ENCODE measurements at places on chromosomes 1 and 21.

GRCh38 chr1:153567621-153568366 lies 2.1 kb upstream of the S100A2 start:
- DNase-seq: no peak

DNA sequence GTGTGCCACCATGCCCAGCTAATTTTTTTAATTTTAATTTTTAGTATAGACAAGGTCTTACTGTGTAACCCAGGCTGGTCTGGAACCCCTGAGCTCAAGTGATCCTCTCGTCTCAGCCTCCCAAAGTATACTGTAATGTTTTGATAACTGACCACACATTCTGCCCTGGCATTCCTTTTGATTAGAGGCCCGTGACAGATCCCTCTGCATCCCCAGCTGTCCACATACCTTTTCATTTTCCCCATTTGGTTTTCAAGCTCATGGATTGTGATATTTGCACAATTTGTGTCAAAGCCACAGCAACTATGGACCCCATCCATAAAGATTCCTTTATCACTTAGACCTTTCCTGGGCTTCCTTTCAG lies 116.8 kb upstream of the ATP1A1 start:
- no peak for DNase-seq

- DNase-seq: no peak
These were observed 752.1 kb downstream of the NCAM2 start for GRCh38 chr21:21750124-21750825.

GRCh38 chr1:222009105-222009730 lies 267.3 kb upstream of the DUSP10 start:
- no peak for DNase-seq

DNA sequence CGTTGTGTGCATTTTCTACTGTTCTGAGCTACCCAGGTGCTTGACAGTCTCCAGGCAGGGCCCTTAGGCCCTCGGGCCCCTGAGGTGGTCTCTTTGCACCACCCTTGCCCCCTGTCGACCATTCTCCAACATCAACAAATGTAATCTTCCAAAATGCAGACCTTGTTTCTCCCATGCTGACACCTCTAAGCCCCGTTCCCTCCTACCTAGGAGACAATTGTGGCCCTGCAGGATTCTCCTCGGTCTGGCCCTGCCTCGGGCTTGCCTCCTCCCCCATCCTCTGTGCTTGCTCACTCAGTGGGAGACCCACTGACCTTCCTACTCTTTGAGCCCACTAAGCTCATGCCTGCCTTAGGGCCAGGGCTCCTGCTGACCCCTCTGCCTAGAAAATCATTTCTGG lies 104.2 kb upstream of the TARDBP start:
- no peak for DNase-seq

- no peak for DNase-seq
These were observed 1.7 kb downstream of the CFAP410 start for GRCh38 chr21:44337449-44337848.

DNA sequence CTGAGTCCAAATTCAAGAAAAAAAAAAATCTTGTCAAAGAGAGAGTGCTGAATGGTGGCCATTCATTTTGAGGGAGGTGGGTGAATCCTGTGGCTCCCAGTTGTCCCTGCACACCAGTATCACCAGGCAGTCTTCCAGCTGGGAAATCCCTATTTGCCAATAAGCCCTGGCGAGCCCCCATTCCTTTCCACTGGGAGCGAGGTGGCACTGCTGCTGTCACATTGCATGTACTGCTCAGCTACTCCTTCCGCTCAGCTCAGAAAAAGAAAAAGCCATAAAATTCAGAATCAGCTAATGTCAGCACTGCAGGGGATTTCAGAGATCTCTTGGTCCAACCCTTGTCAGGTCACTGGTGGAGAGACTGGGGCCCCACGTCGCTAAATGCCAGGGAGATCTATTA lies 298.5 kb downstream of the OMA1 start:
- no peak for DNase-seq

DNA sequence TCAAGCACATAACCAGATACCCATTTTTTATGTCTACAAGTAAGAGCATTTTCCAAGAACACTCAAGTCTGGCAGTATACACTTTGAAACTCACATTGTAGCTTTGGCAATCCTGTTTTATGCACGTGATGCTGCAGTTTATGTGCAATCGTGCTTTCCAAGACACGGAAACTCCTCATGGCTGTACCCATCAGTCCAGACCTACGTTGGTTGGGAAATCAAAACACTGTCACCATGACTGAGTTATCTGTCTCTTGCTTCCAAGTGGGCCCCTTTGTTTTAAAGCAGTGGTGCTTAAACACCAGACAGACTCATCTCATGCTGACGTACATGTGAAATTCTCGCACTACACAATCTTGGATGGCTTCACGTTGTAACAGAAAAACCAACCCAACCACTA lies 192.8 kb downstream of the LTN1 start:
- no peak for DNase-seq

DNA sequence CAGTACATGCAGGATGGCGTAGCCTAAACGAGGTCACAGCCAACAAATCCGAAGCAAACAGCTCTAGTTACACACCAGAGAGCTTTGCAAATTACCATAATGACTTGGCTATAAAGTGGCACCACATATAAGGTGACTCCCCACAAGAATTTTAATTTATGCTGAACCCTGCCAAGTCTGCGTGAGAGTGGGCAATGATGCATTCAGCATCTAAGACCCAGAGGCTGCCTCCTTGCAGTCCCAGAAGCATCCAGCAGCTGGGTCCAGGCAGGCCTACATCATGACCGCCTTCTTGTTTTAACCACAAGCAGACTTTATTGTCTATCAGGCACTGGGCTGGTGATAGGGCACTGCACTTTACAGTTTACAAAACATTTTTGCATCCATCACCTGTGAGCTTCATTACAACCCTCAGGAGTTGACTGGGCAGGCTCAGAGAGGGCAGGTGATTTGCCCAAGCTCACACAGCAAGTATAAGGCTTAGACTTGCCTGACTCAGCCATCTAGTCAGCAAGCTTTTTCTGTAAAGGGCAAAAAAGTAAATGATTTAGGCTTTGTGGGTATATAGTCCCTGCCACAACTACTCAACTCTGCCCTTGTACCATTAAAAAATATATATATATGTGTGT lies 134.6 kb downstream of the GLIS1 start:
- DNase-seq: no peak

DNA sequence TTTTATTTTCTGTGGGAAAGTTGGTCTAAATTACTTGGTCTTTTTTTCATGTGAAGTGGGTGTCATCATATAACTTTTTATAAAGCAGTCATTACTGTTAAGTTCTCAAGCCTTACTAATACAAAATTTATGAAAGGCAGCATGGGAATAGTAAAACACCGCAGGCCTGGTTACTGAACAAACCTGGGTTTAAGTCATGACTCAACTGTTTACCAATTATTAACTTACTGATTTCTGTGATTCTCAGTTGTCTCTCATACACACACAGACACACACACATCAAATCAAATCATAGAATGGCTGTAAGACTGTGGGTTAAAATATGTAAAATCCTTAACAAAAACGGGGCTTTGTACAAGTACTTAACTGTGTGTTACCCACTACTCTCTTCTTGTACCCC lies 14.6 kb downstream of the MAEL start:
- DNase-seq: no peak

DNA sequence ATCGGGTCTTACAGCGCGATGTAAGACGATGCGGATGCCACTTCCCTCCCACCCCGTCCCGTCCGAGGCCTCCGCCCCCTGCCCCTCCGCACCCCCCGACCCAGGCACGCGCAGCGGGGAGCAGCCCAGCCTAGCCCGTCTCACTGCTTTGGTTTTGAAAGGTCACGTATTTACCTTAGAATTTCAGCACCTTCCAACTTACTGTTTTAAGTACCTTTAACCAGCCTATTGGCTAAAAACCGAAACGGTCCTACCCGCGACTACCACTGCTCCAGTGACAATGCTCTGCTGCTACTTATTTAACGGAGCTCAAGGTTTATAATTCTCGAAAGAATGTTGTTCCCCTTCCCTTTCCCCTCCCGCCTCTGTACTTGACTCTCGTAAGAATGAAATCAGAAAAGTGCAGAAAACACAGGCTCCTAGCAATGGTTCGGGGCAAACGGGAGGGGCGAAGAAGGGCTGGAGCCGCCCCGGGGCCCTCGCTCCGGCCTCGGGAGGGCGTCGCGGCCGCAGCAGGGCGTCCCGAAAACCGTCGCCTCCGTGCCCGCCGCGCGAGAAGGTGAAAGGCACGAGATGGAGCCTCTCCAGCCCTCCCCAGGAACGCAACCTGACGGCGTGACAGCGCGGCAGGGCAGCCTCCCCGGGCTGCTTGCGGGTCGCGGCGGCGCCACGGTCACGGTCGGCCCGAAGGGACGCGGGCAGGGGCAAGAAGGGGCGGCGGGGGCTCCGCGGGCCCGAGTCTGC lies 667 bp downstream of the TMEM50B start:
- DNase-seq: peak; percentile 25

- DNase-seq: no peak
These were observed 6.4 kb downstream of the DMRTA2 start for GRCh38 chr1:50416553-50417453.

GRCh38 chr1:146016891-146017290 lies 4.6 kb downstream of the HJV start:
- no peak for DNase-seq

DNA sequence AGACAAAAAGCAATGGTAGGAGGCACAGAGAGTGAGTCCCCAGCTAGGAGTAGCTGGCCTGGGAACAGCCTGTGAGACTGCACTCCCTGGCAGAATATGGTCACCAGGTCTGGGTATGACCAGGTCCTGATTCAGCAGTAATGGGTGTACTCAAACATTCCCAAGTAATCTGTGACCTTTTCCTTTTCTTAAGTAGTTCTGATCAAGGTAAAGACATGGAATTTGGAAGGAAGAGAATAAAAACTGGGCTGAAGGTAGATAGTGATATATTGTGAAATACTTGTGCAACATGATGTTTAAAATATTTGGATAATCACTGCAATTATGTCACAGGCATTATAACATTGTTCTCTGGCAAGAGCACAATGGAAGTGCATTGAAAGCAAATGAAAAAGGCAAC lies 147.2 kb upstream of the DPYD start:
- no peak for DNase-seq

GRCh38 chr1:55337801-55338447 lies 122.8 kb upstream of the USP24 start:
- DNase-seq: no peak

GRCh38 chr1:192801451-192801850 lies 7.4 kb upstream of the RGS2 start:
- no peak for DNase-seq

DNA sequence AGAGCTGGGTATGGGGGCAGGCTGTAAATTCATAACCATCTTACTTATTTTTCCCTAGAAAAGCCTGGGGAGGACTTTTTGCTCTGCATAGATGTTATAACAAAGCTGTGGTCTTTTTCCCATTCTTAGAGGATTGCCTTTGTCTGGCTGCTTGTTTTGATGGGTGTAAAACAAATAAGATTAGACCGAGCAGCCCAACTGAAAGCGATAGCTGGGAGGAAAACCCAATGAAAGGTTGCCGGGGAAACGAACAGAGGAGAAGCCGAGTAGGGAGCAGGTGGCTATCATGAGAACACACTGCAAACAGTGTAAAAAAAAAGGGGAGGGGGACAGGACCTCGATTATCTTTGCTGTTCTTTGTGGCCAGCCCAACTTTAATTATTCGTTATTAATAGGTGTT lies 1.9 kb downstream of the ELAVL4 start:
- no peak for DNase-seq

DNA sequence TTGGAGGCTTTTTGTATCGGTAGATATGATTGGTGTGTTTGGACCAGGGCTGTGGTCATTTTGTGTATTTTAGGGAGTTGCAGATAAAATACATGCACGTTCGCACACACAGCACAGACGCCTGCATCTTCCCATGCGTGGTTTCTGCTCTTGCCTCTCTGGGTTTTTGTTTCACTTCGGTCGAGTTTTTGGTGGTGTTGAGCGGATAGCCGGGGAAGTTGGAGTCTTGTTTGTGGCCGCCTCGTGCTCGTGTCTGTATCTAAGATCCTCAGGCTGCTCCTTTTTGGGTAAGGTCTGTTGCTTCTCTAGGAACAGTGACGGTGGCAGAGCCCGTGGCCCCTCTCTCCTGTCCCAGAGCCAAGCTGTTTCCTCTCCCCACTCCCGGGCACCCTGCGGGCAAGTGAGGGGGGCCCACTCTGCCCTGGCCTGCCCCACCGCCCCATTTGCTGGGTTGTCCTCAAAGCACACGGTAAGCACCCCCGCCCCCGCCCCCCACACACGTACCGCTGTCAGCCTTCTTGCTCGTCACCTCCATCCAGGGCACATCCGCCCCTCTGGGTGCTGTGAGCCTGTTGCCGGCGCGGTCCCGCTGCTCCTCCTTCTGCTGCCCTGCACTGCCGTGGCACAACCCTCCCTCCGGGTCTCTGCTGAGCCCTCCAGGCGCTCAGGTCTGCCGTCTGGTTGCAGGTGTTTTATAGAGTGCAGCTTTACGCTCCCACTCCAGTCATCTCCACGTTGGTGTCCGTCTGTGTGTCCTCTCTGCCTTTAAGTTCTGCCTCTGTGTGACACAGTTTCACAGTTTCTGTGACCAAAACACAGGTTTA lies 51.9 kb downstream of the AGPAT3 start:
- no peak for DNase-seq

- DNase-seq: no peak
These were observed 15.5 kb downstream of the CNIH3 start for GRCh38 chr1:224631462-224632115.

DNA sequence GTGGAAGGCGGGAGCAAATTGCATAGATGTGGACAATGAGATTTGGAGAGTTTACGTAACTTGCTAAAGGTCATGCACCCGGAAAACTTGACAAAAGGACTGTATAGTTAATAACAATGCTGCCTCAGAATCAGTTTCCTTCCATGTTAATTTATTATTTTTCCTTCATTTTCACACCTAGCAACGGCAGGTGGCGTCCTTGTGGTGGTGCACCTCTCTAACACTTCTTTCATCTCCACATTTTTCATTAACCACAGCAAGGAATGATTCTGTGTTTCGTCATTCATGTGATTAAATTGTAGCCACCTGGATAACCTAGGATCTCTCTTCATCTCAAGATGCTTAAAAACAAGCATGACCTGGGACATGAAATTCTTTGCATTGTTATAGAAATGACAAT lies 2133.0 kb downstream of the NCAM2 start:
- no peak for DNase-seq

GRCh38 chr1:194043984-194044755 lies 857.8 kb upstream of the B3GALT2 start:
- DNase-seq: no peak

- no peak for DNase-seq
These were observed 3.8 kb upstream of the LRRC8C start for GRCh38 chr1:89629146-89629545.

GRCh38 chr1:29730623-29731022 lies 494.3 kb downstream of the PTPRU start:
- DNase-seq: no peak

DNA sequence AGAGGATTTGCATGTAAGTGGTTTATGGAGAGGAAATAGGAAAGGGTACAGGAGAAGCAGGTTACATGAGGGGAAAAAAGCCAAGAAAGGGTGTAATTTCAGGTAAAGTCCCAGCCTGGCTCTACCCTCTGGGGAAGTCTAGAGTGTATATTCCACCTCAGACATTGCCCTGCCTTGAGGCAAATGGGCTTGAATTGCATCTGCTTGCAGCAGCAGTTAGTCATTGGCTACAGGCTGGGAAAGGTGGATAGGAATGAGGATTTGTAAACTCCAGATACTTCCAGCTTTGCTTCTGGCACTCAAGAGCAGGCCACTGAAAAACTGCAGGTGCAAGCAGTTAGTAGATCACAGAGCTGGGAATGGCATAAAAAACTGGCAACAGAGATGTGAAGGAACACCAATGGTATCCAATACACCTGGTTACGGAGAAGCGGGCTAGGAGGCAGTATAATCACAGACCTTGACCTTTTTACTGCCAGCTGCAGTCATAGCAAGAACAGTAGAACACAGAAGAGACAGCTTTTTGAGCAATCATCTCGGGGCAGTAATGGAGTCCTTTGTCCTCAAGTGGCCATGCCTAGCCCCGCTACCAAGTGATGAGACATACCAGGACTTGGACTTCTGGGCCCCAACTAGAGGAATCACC lies 226.9 kb upstream of the NRIP1 start:
- DNase-seq: no peak

All from putamen (tissue), 1 donor.